ENCODE measurements at places on chromosomes 1 and 21.

DNA sequence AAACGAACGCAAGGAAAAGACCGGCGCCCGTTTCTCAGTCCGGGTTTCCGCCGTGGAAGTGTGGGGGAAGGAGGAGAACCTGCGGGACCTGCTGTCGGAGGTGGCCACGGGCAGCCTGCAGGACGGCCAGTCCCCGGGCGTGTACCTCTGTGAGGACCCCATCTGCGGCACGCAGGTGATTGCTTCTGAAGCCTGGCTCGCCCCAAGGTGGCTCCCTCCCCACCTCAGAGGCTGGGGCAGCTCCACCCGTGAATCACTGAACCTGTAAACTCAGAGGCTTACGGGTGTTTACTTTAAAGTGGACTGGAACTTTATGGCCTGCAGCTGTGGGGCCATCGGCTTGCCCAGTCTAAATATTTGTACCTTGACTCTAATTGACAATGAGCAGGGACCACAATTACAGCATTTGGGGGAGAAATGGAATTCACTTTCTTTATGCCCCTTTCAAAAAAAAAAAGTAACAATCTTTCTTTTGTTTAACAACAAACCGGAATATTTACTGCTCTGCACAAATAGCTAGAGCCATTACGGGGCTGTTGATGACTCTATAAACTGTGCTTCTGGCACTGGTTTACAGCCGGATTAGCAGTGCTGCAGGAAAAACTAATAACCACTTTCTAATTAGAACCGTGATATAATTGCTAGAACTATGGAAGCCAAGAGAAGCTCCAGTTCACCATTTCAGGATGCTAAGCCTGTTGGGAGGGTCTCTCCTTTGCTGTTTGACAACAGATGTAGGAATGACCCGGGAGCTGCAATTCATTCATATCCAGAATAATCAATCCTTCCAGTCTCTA lies 454.8 kb downstream of the KIF26B start:
- DNase-seq, result no peak

DNA sequence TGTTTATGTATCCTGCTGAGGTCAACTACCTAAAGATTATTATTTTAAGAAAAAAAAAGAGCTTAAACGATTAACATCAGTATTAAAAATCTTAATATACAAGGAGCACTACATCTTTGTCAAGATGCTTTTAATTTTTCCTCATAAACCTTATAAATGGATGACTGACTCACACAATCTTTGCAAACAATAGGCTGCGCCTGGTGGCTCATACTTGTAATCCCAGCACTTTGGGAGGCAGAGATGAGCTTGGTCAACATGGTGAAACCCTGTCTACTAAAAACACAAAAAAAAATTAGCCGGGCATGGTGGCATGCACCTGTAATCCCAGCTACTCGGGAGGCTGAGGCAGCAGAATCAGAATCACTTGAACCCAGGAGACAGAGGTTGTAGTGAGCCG lies 1.7 kb downstream of the KHDC4 start:
- no peak for DNase-seq

GRCh38 chr1:239527051-239527693 lies 140.8 kb downstream of the CHRM3 start:
- no peak for DNase-seq

DNA sequence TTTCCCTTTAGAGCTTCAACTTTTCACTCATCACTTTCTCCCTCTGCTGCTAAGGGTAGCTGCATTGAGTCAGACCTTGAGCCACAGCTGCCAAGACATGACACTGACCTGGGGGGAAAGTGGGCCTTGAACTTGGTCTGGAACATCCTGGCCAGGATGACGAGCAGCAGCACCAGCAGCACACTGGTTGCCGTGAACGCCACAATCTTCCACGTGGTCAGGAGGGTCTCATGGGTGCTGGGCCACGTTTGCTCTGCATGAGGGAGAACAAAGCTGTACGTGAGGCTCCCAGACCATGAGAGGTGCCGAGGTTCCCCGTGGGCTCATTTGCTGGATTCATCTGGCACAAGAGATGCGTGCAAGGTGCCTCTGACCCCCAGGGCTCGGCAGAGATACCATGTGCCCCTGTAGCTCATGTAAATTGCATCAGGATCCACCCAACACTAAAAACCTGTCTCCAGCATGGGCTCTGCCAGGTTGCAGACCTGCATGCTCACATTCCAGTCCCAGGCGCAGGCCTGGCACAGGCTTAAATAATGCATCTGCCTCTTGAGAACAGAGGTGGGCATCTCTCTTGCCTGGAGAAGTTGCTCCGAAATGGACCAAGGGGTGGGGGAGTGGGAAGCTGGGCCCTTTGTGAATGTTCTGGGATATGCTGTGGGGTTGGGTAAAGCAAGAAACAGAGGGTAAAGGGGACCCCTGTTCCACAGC lies 84.6 kb upstream of the TLR5 start:
- no peak for DNase-seq

- DNase-seq, result no peak
Measured at GRCh38 chr21:35565204-35565611, 495.1 kb downstream of the SETD4 start.

DNA sequence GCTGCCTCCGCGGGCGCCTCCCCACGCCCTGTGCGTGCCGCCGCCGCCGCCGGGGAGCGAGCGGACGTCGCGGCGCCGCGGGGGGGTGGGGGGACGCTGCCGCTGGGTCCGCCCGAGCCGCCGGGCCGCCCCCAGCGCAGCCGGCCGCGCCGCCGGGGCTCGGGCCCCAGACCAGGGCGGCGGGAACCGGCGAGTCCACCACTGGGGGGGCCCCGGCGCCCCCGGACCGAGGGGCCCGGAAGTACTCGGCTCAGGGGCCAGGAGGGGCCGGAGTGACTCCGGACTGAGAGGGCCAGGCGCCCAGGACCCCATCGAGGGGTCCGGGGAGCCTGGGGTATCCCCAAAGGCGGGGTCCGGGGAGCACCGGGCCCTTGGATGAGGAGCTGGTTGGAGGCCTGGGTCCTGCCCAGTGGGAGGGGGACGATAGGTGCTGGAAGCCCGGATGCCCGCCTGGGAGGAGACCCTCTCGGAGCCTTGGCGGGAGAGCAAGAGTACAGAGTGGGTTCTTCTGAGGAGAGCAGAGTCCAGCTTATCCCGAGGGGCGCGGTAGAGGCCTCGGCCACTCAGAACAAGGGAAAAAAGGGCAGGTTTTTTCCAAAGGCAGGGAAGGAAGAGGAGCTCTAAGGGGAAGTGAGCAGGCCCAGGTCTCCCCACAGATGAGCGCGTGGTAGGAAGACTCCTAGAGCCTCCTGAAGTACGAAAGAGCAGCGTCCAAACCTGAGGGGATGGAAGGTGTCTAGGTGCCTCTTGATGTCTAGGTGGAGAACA lies 556 bp downstream of the GMEB1 start:
- DNase-seq, result peak; percentile 11

- no peak for DNase-seq
Measured at GRCh38 chr1:159229260-159229885, 24.7 kb downstream of the ACKR1 start.

DNA sequence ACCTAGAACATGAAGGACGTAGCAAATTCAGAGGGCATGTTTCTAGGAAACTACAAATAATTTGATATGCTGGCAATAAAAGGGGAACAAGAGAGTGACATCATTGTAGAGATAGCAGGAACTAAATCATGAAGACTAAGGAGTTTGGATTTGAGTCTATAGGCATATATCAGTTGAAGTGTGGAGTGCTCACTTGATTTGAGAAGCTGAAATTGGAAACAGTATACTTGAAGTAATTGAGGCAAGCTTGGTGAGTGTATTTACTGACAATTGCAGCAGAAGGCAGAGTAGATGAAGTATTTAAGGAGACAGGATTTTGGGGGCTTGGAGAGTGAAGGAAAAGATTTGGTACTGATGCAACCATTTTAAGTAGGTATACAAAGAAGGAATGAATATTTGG lies 6.4 kb upstream of the TMCO2 start:
- no peak for DNase-seq

DNA sequence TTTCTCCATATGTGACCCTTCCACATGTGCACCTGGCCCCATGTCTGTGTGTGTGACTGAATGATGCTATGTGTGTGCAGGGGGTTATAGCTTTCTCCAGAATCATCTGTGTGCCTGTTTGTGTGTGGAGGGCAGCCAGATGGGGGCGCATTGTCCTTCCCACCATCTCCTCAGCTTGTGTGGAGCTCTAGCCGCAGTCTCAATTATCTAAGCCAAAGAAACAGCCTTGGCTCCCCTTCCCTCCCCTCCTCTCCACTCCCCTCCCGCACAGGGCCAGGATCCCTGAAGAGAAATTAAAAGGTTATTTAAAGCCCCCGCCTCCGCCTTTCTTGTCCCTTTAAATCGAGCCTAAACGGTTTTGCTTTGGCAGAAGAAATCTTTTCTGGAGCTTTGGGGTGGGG lies 1.8 kb upstream of the DMBX1 start:
- DNase-seq, result no peak

DNA sequence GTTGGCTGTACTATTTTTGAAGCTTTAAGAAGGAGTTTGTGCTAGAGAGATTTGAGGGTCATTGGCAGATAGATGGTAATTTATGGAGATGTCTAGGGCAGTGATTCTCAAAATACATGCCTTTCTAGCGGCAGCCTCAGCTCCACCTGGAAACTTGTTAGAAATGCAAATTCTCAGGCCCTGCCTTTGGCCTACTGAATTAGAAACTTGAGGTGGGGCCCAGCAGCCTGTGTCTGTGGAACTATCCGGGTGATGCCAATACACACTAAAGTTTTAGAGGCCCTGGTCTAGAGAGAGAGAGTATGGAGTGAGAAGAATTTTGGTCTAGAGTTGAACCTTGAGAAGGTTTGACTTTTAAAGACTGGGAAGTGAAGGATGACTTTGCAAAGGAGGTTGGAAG lies 82.5 kb downstream of the CDC14A start:
- DNase-seq, result no peak

DNA sequence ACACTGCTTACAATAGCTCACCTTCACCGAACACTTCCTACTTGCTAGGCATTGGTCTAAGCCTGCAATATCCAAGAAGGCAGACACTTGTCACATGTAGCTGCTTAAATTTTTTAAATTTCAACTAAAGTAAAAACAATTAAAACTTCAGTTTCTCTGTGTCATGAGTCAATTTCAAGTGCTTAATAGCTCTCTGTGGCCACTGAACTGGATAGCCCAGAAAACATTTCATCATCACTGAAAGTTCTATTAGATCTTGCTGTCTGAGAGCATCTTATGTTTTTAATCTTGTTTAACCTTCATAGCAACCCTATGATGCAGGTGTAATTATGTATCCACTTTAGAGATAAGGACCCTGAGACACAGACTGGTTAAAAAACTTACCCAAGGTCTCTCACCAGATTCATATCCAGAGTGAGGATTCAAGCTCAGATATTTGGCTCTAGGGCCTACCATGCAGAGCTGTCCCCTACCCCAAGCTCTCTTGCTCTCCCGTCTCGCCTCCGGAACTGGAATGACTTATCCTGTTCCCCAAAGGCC lies 2.6 kb upstream of the FCRL6 start:
- no peak for DNase-seq

- DNase-seq, result no peak
Measured at GRCh38 chr1:33157131-33157530, 24.7 kb downstream of the TRIM62 start.

DNA sequence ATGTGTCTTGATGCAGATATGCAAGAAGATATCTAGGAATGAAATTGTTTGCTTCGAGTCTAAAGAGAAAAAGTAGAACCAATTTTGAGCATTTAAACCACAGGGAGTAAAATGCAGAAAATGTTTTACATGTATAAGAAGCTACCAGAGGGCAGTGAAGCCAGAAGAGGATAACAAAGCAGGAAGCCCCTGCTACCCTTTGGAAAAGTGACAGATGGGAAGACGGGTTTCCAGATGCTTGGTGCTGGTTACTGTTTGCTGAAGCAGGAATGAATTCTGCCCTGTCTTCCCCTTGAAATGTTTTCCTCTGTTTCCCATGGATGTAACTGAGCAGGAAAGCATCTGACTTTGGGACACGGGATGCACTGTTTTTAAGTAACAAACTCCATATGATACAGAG lies 822.2 kb downstream of the MRPL39 start:
- DNase-seq, result no peak

GRCh38 chr1:165520646-165521045 lies 23.2 kb upstream of the LRRC52 start:
- no peak for DNase-seq

- DNase-seq, result no peak
Measured at GRCh38 chr1:117567976-117568375, 37.9 kb upstream of the TENT5C start.

GRCh38 chr1:67823615-67824014 lies 9.7 kb downstream of the GNG12 start:
- no peak for DNase-seq

DNA sequence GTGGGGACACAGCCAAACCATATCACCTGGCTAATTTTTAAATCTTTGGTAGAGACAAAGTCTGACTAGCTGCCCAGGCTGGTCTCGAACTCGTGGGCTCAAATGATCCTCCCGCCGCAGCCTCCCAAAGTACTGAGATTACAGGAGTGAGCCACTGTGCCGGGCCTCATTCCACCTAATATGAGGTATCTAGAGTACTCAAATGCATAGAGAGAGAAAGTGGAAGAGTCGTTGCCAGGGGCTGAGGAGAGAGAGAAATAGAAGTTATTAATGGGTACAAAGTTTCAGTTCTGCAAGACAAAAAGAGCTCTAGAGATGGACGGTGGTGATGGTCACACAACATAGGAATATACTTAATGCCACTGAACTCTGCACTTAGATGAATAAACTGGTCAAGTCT lies 119.6 kb downstream of the TOMM20 start:
- no peak for DNase-seq

DNA sequence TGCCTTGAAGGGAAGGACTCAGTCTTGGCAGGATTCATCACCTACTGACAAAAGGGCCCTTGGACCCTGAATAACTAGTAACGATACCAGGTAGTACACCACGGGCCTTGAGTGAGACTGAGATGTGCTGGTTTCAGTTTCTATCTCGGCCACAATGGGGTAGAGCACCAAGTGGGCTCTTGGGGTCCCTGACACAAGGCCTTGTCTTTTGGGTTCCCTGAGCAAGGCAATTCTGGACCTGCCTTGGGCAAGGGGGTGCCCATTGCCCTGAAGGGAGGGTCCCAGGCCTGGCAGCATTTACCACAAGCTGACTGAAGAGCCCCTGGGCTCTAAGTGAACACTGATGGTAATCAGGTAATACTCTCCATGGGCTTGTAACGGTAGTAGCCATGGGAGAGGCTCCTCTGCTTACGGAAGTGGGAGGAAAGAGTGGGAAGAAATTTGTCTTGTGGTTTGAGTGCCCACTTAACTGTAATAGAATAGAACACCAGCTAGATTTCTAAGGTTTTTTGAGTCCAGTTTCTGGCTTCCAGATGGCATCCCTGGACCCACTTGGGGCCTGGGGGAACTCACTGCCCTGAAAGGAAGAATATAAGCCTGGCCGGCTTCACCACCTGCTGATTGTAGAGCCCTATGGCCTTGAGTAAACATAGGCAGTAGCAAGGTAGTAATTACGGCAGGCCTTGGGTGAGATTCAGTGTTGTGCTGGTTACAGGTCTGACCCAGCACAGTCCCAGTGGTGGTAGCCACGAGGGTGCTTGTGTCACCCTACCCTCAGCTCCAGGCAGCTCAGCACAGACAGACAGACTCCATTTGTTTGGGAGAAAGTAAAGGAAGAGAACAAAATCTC lies 58.5 kb downstream of the WDR4 start:
- no peak for DNase-seq

GRCh38 chr1:41419584-41420295 lies 58.5 kb downstream of the FOXO6 start:
- no peak for DNase-seq
